NCI-H1105 (cell line): ENCODE measurements at places on chromosomes 4 and X.

DNA sequence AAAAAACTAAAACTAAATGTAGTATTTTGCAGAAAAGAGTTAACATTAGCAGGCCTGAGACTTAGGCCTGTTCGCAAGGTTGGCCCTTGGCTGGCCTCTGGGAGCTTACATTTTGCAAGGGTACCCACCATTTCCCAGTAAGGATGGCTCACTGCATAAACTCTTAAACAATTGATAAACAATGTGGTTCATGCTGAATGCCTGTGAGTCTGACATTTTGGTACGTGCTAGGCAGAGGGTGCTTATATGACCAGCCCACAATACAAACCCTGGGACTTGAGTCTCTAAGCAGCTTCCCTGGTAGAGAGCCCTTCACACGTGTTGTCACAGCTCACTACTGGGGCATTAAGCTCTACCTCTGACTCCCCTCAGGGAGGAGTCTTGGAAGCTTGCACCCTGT lies 7.4 kb downstream of the PRPS2 start:
- no peak for DNase-seq

DNA sequence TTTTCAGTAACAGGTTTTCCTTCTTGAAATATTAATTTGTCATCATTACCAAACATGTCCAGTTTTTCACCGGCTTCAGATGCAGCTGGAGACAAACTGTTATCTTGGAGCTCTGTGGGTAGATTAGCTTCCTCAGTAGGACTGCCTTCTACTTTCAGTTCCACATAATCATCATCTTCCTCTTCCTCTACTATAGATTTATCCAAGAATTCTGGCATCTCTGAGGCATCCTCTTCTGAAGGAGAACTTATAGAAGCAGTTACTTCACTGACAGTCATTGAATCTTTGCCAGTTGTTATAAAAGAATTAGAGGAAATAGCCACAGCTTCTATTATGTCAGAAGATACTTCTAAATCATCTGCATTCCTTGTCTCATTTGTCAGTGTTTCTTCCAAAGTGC lies 162.9 kb downstream of the LRBA start:
- no peak for DNase-seq

DNA sequence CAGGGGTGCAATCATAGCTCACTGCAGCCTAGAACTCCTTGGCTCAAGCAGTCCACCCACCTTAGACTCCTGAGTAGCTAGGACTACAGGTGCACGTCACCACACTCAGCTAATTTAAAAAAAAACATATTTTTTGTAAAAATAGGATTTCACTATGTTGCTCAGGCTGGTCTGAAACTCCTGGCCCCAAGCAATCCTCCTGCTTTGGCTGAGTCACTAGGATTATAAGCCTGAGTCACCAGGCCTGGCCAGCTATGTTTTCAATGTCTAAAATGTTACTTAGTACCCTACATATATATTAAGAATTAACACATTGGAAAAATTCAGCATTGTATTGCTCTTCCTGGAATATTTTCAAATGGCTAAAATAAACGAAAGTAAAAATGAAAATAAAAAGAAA lies 37.5 kb downstream of the PNPLA4 start:
- DNase-seq, result no peak

DNA sequence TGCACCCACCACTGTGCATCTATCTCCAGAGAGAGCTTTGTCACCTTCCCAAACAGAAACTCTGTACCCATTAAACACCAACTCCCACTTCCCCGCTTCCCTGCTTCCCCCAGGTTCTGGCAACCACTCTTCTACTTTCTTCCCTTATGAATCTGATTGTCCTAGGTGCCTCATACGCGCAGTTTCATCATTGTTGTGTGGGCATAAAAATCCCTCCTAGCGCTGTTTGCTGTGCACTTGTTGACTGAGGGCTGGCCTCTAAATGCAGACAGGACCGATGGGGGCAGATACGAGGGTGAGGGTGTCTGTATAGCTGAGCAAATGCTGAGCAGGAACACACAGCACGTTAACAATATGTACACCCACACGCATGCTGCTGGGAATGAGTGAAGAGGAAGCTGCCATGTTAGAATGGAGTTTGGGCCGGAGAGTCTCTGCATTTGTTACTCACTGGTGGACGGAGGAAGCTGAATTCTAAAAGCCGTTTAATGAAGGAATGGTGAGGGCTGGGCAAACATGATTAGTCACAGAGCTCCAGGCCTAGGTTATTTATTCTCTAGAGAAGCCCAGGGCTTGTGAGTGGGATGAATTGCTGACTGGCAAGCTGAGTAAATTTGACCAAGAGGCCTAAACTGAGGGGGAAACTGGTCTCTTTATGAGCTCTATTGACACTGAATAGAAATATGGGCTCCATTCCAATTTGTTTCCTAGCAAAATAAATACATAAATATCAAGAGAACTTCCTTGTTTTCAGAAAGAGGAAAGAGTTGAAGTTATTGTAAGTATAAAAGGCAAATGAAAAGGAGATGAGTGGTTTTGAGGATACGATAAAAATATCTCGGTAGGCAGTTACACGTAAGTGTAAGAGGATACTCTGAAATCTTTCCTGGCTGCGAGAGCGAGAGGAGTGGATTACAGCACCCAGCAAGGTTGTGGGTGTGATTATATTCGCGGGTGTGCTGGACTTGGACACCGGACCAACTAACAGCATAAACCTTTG lies 95.9 kb upstream of the RPS6KA3 start:
- peak; percentile 30 for DNase-seq

- no peak for DNase-seq
These were observed 410.3 kb downstream of the RPA4 start for GRCh38 chrX:97294041-97294440.
